Hepatocyte (in vitro differentiated cells): ENCODE measurements at places on chromosomes 1 and 21. TPM values are rescaled to one million over a fixed set of nuclear protein-coding genes. Genes with fewer than 3 reads are reported as not detected.

Gene ZNF496
- total RNA-seq, result 16.5 and 19.4 TPM in 2 replicates

Gene SERINC2
- 53.6 and 70.2 TPM in 2 replicates for total RNA-seq

Gene THEMIS2
- 0.24 and 1.2 TPM in 2 replicates for total RNA-seq

GRCh38 chr1:24210195-24210627 is 23.1 kb upstream of the IFNLR1 start:
- no peaks in the 10 kb centered on the region for H3K4me1 ChIP-seq
- no peaks in the 10 kb centered on the region for H3K36me3 ChIP-seq
- no peak overlapping the region for H3K27ac ChIP-seq
- peaks cover 5% of the 10 kb centered on the region for H3K27me3 ChIP-seq

Gene FCRL5
- not detected in 2 replicates for total RNA-seq

DNA sequence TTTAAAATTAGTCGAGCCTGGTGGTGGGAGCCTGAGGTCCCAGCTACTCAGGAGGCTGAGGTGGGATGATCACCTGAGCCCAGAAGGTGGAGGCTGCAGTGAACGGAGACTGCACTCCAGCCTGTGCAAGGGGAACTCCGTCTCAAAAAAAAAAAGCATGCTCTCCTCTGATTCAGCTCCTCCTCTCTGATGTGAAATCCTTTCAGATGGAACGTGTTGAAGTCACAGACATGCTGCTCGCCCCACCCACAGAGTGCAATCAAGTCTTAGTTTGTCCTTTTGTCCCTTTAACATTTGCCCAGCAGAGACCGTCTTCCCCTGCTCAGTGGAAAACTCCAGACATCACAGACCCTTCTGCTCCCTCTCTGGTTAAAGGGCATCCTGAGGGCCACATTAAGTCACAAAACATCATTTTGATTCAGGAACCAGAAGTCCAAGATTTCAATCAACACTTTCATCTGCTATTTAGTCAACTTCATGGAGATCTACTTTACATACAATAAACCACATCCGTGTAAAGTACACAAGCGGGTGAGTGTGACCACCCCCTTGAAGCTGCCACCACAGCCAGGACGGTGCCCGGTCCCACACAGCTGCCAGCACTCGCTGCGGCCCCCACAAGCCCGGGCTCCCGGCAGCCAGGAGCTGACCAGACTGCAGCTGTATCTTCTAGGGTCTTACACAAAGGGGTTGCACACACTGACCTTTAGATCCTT is 18.9 kb upstream of the RNF223 start:
- H3K4me1 ChIP-seq, result no peaks in the 10 kb centered on the region
- H3K4me3 ChIP-seq, result no peak overlapping the region
- DNase-seq, result peak; percentile 19
- no peaks in the 10 kb centered on the region for H3K36me3 ChIP-seq

Gene PKNOX1
- total RNA-seq, result 13.4 and 13.6 TPM in 2 replicates

Gene ELAPOR1
- 2.5 and 3.0 TPM in 2 replicates for total RNA-seq

Gene KRTAP12-2
- not detected in 2 replicates for total RNA-seq

DNA sequence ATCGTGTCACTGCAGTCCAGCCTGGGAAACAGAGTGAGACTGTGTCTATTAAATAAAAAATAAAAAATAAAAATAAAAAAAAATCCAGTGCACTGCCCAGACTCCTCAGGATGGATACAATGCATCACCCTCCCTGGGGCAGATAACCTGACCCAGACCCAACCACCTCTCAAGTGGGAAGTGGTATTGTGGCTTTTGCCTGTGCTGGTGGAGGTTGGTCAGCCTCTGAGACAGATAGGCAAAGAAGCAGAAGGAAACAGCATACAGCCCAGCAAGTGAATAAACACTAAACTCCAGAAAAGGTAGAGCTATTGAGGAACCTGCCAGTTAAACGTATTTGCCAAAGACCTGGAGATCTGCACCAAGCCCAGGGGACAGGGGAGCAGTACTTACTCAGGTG is 22.0 kb downstream of the HHIPL2 start:
- peaks cover 7% of the 10 kb centered on the region for H3K4me1 ChIP-seq
- no peak overlapping the region for H3K4me3 ChIP-seq
- no peaks in the 10 kb centered on the region for H3K27me3 ChIP-seq
- no peak overlapping the region for H3K27ac ChIP-seq
- no peak for DNase-seq

DNA sequence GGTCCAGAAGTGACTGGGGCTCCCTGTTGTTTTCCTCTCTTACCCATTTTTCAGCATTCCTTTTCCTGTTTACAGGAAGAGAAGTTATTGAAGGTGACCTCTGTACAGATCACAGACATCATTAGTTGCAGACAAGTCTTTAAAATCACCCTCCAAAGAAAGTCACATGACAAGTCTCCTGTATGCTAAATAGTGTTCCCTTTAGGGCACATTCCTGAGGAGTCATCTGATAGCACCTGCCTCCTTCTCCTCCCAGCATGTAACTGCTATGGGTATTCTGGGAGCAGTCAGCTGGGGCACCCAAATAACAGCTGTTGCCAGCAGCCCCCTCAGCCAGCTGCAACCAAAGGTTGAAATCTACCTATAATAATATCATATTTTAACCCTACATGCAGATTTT is 200.6 kb downstream of the PTGER3 start:
- H3K36me3 ChIP-seq, result no peaks in the 10 kb centered on the region
- no peak overlapping the region for H3K4me3 ChIP-seq
- H3K27me3 ChIP-seq, result no peaks in the 10 kb centered on the region
- DNase-seq, result no peak

- no peak for DNase-seq
- no peaks in the 10 kb centered on the region for H3K27me3 ChIP-seq
- H3K27ac ChIP-seq, result no peak overlapping the region
Measured at GRCh38 chr1:55276671-55277376, 61.7 kb upstream of the USP24 start.

DNA sequence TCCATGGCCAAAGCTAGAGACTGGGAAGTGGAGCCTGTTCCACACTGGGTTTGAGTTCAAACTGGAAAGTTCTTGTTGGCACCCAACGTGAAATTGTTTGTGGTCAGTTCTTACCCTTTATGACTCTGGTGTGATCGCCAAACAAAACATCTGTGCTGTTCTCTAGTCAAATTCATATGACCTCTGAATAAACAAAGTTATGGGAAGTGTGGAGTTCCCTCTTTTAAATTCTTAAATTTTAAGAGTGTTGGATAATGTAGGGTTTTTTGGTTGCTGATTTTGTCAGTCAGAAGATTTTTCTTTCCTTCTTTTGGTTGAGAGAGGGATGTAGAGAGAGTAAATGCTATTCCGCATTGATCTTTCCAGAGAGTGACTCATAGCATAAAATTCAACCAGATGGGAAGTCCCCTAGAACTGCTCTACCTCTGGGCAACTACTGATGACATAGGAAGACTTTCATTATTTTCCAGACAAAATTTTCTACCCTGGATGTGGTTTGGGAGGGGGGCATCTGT is 36.4 kb downstream of the CHML start:
- no peak overlapping the region for H3K4me3 ChIP-seq
- no peaks in the 10 kb centered on the region for H3K27me3 ChIP-seq
- no peak for DNase-seq
- no peaks in the 10 kb centered on the region for H3K4me1 ChIP-seq
- H3K27ac ChIP-seq, result no peak overlapping the region

- no peaks in the 10 kb centered on the region for H3K36me3 ChIP-seq
- no peak overlapping the region for H3K4me3 ChIP-seq
- no peak overlapping the region for H3K27ac ChIP-seq
- no peaks in the 10 kb centered on the region for H3K27me3 ChIP-seq
Measured at GRCh38 chr1:40341491-40342380, 24.6 kb upstream of the COL9A2 start.

Gene SLC44A5
- 2.9 and 4.8 TPM in 2 replicates for total RNA-seq
